ENCODE measurements at places on chromosomes 7 and 10.

DNA sequence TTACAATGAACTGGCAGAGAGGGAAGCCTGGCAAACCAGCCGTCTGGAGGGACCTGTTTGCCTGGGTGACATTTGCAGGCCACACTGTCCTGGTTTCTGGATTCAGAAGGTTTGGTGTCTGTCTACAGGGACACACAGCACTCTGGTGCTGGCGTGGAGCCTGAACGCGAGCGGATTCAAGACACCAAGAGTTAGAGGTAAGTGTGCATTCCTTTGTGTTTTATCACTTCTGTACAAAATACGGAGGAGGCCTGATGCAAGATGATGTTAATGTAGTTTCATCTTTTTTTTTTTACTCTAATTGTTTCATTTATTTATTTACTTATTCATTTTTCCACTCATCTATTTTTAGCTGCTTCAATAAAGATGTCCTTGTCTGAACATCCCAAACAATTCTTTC lies 485.3 kb upstream of the ADARB2 start:
- no peak for DNase-seq

GRCh38 chr7:25897261-25897782 lies 254.7 kb upstream of the NFE2L3 start:
- DNase-seq = no peak

DNA sequence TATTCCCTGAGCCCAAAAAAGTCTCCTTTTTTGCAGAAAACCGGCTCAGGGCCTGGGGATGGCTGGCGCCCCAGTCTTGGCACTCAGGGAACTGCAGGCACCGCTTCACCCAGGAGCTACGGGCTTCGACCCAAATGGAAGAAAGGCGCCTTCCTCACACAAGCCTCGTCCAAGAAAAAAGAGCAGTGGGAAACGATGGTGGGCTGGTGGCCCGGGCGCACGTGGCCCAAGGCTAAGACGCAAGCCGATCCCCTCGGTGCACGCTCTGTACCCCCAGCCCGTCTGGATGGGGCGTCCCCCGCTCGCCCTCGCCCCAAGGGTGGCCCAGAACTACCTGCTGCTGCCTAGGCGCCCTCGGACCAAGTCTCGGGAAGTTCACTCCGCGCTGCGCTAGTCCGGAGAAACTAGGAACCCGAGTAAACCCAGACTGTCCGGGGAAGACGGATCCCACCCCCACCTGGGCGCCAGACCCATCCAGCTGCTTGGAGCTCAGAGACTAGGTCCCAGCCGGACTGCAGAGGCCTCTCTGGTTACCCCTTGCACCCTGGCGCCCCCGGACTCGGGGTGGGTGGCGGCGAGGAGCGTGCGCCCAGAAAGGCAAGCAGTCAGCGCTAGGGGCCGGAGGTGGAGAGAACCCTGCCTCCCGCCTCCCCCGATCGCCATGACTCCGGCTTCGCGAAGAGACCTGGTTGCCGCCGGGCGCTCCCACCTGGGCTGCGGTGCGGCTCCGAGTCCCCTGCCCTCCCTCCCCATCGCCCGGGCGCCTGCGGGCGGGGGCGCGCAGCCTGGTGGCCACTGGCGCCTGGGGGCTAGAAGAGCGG lies 76.4 kb downstream of the CALN1 start:
- no peak for DNase-seq

GRCh38 chr7:39908973-39909372 lies 41.1 kb upstream of the CDK13 start:
- DNase-seq = no peak

DNA sequence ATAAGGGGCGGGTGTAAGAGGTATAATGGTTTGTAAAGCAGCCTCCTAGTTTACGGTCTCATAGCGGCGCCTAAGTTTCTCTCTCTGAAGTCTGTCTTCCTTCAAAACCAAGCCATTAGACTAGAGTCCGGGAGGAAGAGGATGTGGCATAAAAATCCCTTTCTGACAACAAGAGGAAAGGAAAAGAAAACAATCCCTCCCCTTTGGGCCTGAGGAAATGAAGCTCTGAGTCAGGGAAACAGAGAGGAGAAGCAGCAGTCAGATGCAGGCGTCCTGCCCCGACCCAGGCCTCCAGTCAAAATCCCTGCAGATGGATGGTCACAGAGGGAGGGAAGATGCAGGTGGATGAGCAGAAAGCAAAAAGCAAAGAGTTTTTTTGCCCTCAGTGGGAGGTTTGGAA lies 23.7 kb downstream of the PARP12 start:
- DNase-seq = no peak

DNA sequence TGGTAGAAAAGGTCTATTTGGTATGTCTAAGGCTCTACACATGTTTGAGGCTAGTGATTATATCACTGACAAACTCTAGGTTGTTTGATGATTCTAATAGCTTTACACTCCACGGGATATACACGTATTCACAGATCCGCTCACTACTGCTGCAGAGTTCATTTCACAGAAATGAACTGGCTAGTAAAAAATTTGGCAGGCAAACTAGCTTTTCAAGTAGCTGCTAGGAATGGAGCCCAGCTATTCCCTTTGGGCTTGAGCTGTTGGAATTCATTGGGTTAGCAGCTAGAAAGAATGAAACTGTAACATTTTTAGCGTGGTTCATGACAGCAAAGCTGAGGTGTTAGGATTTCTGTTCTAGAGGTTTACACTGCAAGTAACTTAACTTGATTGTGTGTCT lies 37.6 kb downstream of the R3HCC1L start:
- DNase-seq = no peak

GRCh38 chr7:38819463-38819862 lies 89.5 kb downstream of the VPS41 start:
- no peak for DNase-seq

GRCh38 chr7:147650991-147651390 lies 939.6 kb upstream of the C7orf33 start:
- DNase-seq = no peak

- no peak for DNase-seq
Observed at GRCh38 chr7:72042855-72043254, 369.3 kb downstream of the CALN1 start.

DNA sequence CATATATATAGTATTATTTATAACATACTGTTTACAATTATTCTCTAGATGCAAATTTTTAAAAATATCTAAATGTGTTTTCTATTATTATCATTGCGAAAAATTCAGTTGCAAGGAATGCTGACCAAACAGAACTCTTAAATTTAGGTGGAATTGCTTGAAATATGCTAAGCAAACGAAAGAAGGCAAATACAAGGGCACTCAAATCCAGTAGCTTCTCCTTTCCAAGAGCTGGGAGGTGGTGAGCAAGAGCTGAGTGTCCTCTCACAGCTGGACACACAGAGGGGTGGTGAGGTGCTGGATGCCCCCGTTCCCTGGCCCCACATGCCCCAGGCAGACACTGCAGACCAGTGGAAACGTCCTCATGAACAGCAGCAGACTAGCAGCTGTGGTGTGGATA lies 166.0 kb downstream of the TAX1BP1 start:
- no peak for DNase-seq

GRCh38 chr10:69497231-69497561 lies 45.9 kb downstream of the TSPAN15 start:
- DNase-seq = no peak

GRCh38 chr10:47299611-47300428 lies at the start of gene GDF10:
Gene GDF10 (plus strand): TSS chr10:47300197. CDS start chr10:47300652, 455 bp downstream.
- no peak for DNase-seq

DNA sequence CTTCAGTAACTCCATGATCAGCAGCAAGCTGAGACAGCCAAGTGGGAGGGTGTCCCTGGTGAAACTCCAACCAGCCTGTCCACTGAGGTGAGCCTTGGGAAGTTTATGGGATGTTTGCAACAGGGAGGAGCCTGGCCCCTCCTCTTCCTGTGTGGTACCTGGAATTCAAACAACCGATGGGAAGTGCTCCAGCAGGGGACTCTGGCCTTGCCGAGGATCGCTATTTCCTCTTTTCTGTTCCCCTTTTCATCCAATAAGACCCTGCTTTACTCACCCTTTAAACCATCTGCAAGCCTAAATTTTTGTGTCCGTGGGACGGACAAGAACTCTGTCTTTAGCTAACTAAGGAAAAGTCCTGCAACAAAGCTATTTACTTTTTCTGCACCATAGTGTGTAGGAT lies 491.1 kb upstream of the ZMIZ1 start:
- DNase-seq = no peak

DNA sequence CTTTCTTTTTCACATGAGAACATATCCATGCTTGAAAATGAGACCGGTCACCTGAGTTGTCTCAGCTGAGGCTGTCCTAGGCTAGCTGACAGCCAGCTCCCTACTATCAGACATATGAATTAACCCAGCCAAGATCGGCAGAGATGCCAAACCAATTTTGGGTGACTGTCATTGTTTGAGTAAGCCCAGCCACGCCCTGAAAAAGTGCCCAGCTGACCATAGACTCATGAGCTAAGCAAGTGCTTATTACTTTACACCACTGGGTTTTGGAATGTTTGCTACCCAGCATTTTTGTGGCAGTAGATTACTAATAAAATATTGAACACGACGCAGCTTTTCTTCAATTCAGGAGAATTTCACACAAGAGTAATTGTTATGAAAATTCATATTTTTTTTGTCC lies 265.2 kb upstream of the LYZL1 start:
- DNase-seq = no peak

- DNase-seq = peak; percentile 56
Observed at GRCh38 chr10:22714479-22715289, at the start of gene PIP4K2A. Gene PIP4K2A (minus strand): TSS chr10:22714578. CDS start chr10:22714326, 252 bp downstream.

- DNase-seq = no peak
Observed at GRCh38 chr7:70512144-70512543, 619.8 kb upstream of the GALNT17 start.
